Frontal cortex (tissue), 4 donors: ENCODE measurements at places on chromosomes 6 and 20. TPM values are rescaled to one million over a fixed set of nuclear protein-coding genes. Genes with fewer than 3 reads are reported as not detected.

- DNase-seq, result peak; percentile 41
Observed at GRCh38 chr20:38883081-38883980, 42.9 kb upstream of the FAM83D start.

Gene CENPW
- total RNA-seq, result 4.5 TPM

GRCh38 chr20:47348539-47349142, 7.9 kb downstream of the ZMYND8 start:
- DNase-seq, result no peak

Gene LAMA2
- total RNA-seq, result 11.4 TPM

DNA sequence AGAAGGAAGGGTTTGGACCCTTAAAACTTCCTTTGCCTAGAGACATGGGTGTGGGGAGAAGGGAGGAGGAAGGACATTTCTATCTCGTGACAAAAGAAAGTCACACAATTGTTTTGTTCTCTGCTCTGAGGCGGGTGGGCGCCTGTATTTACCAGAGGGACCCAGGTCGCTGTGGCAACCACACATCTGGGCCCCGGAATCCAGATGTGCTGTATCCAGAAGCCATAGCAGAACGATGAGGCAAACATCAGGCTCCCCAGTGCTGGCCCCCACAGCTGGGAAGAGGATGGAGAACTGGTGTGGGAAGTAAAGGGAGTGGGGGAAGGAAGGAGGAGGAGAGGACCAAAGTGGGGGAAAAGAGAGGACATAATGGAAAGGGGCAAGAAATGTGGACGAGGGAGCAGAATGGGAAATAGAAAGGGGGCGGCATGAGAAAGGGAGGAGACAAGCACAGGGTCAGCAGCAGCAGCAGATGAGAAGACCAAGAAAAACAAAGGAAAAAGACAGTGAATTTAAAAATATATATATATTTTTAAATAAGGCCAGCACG, 3.4 kb upstream of the TNXB start:
- DNase-seq, result no peak

GRCh38 chr6:30029588-30029987, 31.5 kb upstream of the POLR1H start:
- DNase-seq, result no peak

Gene PRPF6
- 81.9 TPM for total RNA-seq

Gene CYP39A1
- total RNA-seq, result 2.9 TPM

GRCh38 chr6:44569931-44570385, 182.5 kb downstream of the CDC5L start:
- DNase-seq, result no peak

DNA sequence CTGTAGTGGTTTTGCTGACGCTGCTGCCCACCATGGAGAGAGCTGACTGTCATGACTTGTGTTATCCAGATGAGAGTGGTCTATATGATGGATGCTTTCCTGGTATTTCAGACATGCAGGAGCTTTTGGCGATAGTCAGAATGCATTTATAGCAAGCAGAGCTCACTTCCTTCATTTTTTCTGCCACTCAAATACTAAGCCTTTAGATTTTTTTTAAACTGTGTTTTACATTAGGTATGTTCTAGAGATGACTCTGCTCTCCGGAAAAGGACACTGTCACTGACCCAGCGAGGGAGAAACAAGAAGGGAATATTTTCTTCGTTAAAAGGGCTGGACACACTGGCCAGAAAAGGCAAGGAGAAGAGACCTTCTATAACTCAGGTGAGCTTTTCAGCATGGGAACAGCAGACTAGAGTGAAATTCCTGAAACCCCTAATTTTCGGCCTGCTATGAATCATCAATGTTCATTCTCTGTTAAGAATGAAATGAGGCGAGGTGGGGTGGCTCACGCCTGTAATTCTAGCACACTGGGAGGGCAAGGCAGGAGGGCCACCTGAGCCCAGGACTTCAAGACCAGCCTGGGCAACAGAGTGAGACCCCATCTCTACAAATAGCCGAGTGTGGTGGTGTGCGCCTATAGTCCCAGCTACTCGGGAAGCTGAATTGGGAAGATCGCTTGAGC, 98.6 kb upstream of the CLDN20 start:
- no peak for DNase-seq

GRCh38 chr20:24657196-24657595, 187.8 kb downstream of the SYNDIG1 start:
- no peak for DNase-seq

- no peak for DNase-seq
Observed at GRCh38 chr20:45902199-45902701, 9.7 kb downstream of the PLTP start.

GRCh38 chr20:63056236-63057170, 49.7 kb upstream of the BHLHE23 start:
- DNase-seq, result peak; percentile 52

DNA sequence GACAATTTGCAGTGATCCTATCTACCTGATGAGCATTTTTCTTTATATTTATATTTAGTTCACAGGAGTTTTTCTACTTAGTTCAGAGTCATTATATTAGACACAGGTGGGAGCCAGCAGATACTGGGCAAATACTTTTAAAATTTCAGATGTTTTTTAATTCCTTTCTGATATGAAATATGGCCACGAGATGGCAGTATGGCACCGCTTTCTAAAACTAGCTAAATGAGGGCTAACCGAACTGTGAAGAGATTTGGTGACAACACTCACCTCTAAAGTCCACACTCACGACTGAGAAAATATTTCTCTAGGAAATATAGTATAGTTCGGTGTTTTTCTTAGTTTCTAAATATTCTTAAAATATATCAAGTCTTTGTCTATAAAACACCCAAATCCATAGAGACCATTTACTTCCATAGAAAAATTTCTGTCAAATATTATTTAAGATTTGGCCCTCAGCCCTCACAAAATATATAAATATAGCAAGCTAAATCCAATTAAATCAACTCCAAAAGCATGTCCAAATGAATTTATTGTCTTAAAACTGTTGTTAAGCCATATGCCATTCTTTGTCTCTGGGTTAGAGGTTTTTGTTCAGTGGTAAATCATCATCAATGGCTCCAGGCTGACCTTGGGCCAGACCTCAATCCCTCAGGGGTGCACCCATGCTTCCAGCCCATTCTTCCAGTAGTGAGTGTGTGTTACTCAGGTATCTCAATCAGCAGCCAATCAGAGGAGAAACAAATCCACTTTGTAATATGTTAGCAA, 63.6 kb downstream of the HUS1B start:
- peak; percentile 24 for DNase-seq

GRCh38 chr6:16481697-16482399, 243.5 kb downstream of the GMPR start:
- no peak for DNase-seq

DNA sequence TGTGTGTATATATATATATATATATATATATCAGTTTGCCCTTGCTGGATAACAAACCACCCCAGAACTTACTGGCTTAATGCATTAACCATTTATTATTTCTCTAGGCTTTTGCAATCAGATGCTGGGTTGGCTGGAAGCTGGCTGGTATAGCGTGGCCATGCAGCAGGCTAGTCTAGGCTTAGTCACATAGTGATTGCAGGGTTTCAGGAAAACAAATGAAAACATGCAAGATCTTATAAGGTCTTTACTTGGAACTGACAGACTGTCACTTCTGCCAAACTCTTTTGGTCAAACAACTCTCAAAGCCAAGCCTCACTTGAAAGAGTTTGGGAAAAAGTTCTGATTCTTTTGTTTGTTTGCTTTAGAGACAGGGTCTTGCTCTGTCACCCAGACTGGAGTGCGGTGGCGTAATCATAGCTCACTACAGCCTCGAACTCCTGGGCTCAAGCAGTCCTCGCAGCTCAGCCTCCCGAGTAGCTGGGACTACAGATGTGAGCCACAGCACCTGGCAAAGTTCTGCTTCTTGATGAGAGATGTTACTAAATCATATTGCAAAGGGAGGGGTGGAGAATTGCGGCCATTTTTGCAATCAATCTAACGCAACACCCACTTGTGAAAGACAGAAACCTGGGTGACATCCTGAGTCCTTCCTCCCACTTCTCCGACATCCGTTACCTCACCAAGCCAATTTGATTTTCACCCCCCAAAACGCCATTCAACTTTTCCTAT, 74.6 kb upstream of the RNF24 start:
- no peak for DNase-seq

Gene PSORS1C2
- not detected for total RNA-seq

GRCh38 chr6:82882363-82883023, 183.1 kb downstream of the UBE3D start:
- no peak for DNase-seq

DNA sequence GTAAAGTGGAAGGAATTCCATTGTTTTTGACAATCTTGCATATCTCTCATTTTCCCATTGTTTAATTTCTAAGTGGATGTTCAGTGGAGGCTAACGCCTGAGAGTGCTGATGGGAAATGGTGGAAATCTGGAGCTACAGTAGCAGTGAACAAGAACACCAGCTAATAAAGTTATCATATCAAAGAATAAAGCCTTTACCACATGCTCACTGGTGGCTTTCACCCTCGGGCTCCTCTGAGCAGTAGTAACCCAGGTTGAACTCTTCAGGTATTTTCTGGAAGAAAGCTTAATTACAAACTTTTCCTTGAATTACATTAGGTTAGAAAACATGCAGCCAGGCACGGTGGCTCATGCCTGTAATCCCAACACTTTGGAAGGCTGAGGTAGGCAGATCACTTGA, 10.4 kb upstream of the ACAT2 start:
- no peak for DNase-seq

Gene OCSTAMP
- not detected for total RNA-seq

GRCh38 chr20:22810626-22811569, 224.2 kb upstream of the SSTR4 start:
- no peak for DNase-seq

GRCh38 chr6:71720705-71721104, 165.6 kb upstream of the RIMS1 start:
- DNase-seq, result no peak

DNA sequence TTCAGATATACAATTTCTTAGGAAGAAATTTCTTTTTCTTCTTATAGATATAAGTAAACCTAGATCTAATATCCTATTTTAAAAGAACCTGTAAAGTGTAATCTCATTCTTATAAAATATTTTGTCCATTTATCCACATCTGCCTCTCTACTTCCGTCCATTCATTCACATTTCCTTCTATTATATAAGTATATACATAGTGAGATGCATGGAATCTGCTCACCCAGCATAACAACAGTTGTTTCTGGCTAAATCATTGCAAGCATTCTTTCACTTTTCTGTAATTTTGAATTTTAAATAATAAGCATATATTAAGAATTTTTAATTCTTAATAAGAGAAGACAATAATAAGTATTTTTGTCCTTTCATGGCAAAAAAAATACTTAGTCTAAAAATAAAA, 45.4 kb downstream of the CEP162 start:
- DNase-seq, result no peak

DNA sequence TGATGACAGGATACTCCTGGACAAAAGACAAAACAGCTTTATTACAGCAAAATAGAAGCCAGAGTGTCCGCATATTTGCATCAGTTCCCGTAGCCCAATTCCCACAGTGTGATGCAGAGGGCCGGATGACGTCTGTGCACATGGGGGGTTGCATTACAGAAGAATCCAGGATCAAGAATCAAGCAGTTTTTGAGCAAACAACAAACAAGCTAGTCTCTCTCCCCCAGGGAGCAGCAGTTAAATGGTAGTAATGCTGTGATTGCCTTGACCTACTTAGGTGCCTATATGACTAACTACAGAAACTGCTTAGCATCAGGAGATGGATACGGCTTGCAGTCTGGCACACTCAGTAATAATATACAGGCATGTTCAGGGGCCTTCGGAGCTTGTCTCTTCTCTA, 3.2 kb upstream of the SDHAF4 start:
- DNase-seq, result no peak

Gene EPPIN
- not detected for total RNA-seq

DNA sequence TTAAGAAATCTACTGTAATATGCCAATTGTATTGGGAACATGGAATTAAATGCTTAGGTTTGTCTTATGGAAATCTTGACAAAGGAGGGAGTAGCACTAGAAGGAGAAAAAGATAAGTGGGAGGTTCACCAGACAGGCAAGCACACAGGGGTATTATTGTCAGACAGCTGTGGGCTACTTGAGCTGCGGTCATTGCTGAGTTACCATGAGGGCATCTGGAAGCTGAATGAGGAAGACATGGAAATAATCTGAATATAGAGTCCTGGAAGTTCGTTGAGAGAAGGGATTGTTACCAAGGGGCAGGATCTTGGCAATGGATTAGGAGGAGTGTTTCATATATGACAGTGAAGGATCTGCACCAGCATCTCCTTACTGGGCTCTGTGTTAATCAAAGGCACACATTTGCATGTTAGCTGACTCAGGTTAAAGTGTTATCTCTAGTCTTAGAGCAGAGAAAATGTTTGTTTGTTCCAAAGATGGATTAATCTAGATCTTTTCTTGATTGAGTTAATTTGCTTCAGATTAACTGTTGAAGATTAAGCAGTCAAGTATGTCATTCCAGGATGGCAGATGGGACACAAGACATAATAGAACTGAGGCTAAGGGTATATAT, 53.0 kb upstream of the SUPT3H start:
- no peak for DNase-seq

DNA sequence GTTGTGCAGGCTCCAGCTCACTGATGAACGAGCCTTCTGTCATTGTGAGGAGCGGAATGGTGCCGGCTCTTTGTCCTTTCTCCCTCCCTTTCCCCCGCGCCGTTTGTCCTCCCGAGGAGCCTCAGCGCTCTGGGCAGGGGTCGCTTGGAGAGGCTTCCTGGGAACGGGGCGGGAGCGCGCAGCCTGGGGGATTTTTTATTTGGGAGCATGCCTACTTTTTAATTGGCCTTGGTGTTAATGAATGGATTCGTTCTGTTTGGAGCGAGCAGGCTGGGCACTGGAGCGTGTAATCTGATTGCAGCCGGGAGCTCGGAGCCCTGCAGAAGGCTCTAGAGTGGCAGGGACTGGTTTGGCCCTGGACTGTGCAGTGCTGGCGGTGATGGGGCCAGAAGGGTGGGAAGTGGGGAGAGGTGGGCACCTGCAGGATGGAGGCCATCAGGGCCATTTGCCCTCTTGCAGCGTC, 118.8 kb downstream of the CDH4 start:
- peak; percentile 29 for DNase-seq

DNA sequence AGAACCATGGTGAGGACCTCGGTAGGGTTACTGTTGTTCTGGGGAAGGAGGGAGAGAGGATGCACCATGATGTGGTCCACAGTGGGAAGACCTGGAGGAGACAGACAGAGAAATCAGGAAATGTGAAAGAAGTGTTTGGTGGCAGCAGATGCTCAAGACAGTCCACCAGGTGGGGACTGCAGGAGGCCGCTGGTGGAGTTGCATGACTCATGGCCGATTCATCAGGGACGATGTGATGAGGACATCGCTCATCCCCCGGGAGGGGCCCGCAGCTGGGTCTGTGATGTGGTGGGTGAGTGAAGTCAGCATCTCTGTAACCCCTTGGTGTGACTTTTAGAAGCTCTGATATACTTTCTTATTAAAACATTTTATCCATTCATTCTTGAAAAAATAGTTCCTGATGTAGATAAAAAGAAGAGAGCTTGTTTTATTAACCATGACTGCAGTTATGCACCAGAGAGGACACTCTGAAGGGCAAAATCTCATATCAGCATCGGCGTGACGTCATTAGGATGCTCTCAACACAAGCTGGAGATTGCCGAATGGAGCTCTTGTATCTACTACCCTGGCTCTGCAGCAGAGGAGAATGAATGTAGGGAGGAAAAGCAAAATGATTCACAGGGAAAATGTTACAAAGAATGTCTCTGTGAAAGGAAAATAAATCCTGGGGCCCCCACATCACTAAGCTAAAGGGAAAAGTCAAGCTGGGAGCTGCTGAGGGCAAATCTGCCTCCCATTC, 71.2 kb downstream of the RAMACL start:
- DNase-seq, result no peak
